ENCODE measurements at places on chromosomes 12 and 14.

- no peak for DNase-seq
These were observed 179.9 kb upstream of the EEA1 start for GRCh38 chr12:93108985-93109384.

GRCh38 chr12:57591782-57592325 is 862 bp downstream of the PIP4K2C start:
- no peak for DNase-seq

- DNase-seq = no peak
These were observed 276.7 kb downstream of the FOXN3 start for GRCh38 chr14:89140326-89140725.

GRCh38 chr12:85309125-85309566 is 29.1 kb downstream of the ALX1 start:
- no peak for DNase-seq

GRCh38 chr12:120814203-120814902 is 88.7 kb downstream of the ACADS start:
- no peak for DNase-seq

DNA sequence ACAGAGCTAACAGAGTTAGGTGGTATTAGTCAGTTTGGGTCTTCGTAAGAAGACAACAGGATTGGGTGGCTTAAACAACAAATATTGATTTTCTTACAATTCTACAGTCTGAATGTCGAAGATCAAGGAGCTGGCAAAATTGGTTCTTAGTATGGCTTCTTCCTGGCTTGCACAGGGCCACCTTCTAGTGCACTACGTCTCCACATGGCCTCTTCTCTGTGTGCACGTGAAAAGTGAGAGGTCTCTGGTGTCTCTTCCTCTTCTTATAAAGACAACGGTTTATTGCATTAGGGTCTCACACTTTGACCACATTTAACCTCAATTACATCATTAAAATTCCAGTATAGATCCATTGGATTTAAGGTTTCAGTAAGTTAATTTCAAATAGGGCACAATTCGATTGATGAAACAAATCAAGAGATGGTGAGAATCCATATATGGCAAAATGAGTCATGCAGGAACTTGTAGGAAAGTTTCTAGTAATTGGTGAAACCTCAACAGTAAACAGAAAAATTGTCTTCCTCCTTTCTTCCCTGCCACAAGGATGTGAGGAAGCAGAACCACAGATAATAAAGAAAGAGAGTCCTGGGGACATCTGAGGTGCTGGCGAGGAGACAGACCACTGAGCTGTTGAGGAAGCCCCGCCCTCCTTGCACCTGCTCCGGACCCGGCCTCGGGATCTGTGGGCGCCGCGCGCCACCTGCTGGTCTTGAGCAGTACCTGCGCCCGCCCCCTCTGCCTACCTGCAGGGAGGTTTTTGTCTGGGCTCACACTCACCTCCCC is 846.7 kb downstream of the TMEM121 start:
- peak; percentile 67 for DNase-seq

GRCh38 chr14:53979747-53980642 is 23.4 kb upstream of the BMP4 start:
- no peak for DNase-seq
